ENCODE measurements at places on chromosomes 5 and 9. TPM values are rescaled to one million over a fixed set of nuclear protein-coding genes. Genes with fewer than 3 reads are reported as not detected.

The NMRK1 gene
- total RNA-seq: 28.6 TPM

The LCN15 gene
- total RNA-seq: not detected

The SLC46A2 gene
- total RNA-seq: not detected

The FBP1 gene
- 0.38 TPM for total RNA-seq

The IL13 gene
- total RNA-seq: not detected

The RFESD gene
- 1.3 TPM for total RNA-seq

The SRA1 gene
- total RNA-seq: 19.2 TPM

All from endothelial cell of coronary artery (primary cell).